ENCODE measurements at places on chromosomes 5 and 9.

GRCh38 chr5:90399251-90399650, 10.3 kb downstream of the CETN3 start:
- DNase-seq: no peak

DNA sequence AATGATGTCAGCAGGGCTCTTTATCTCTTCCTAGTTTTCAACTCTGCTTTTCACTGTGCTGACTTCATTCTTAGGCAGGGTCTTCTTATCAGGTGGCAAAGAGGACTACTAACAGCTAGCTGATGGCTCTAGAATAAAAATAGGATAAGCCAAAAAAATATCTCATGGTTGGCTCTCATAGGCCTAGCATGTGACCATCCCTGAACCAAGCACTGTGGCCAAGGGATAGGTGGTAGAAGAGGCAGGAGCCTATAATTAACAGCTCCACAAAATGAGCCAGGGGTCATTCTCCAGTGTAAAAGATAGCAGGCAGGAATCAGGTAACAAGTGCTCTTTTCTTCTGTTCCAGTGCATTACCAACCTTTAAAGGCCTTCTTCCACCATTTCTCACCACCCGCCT, 21.1 kb downstream of the ANKDD1B start:
- no peak for DNase-seq

DNA sequence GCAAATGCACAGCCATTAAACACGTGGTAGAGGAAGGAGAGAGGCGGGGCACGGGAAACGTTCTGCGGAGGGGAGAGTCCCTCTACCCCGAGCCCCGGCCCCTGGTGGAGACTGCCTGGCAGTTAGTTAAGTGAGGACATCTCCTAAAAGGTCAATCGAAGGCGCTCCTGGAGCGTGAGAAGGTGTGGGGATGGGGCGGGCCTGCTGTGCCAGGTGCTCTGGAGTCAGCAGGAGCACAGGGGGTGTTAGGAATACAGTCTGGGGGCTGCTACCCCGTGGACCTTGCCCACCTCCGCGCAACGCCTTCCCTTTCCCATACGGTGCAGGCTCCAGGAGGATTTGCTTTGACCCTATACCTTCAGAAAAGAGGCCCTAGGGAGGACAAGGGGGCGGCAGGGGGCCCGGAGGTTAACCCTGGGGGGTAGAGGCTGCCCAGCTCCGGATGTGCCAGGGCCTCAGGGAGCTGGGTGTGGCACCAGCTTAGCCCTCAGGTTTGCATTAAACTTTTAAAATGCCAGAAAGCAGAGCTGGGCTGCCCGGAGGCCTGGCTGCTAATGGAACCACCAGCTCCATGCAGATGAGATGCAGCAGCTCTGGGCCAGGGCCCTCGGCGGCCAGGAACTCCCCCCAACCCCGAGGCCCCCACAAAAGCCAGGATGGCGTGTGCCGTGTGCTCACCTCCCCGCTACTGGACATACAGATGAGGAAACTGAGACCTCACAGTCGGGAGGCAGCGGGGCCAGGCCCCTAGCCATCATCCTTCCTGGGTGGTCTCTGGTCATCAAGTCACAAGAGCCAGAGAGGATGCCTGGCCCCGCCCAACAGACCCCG, 39.2 kb downstream of the NACC2 start:
- no peak for DNase-seq

GRCh38 chr9:114395334-114395617, 7.5 kb upstream of the AKNA start:
- no peak for DNase-seq

Data from cerebellum (tissue), 4 donors.